ENCODE measurements at places on chromosomes 3 and 15.

- no peak for DNase-seq
These were observed 8.2 kb downstream of the MAP2K1 start for GRCh38 chr15:66394915-66395314.

DNA sequence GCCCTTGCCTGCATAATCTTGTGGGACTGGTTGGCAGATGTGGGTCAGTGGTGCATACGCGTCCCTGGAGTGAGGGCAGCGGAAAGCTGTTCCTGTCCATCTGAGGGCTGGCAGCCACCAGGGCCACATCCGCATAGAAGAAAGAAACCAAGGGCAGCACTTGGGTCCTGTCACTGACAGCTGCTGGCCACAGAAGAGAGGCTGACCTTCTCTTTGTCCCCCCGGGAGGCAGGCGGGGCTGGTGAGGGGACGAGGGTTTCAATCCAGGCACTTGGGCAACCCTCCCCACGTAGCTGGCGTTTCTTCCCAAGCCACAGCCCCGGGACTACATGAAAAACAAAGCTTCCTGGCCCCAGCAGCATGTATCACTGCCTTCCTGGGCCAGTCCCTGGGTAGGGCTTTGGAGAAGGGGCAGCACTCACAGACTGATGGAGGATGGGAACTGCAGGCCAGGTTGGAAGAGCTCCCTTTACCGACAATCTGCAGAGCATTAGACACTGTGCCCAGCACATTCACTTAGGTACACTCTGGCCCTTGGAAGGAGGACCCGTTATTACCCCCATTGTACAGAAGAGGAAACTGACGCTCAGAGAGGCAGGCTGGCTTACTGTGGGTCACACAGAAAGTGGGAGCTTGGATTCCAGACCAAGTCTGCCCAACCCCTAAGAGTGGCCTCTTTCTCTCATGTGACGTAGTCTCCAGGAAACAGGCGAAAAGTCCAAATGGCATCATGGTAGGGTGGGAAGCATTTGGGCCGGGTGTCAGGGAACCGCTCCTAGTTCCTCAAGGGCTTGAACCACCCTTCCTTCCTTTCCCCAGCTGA, 78.8 kb upstream of the SLC6A6 start:
- DNase-seq = no peak

GRCh38 chr3:141505166-141505565, 18.3 kb downstream of the RASA2 start:
- no peak for DNase-seq

- no peak for DNase-seq
These were observed 27.8 kb upstream of the IGDCC4 start for GRCh38 chr15:65450556-65450955.

- DNase-seq = no peak
These were observed 313.3 kb downstream of the KBTBD8 start for GRCh38 chr3:67311440-67311839.

GRCh38 chr3:141275032-141275422, 43.4 kb downstream of the PXYLP1 start:
- no peak for DNase-seq

DNA sequence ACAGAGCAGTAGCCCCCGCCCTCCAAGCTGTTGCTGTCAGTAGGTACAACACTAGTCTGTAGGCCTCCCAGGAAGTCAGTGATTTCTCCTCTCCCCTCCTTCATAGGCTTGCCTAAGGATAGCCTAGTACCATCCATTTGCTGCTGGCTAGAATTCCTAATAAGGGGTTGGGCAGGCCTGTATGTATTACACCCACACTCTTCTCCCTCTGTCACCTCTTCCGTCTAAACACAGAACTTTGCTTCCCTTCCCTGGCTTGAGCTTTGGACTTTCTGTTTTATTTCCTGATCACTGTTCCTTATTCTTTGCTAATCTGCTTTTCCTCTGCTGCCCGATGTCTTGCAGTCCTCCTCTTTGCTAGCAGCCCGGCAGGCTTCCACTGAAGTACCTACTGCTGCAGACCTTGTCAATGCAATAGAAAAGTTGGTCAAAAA, 93.4 kb upstream of the UMPS start:
- no peak for DNase-seq

DNA sequence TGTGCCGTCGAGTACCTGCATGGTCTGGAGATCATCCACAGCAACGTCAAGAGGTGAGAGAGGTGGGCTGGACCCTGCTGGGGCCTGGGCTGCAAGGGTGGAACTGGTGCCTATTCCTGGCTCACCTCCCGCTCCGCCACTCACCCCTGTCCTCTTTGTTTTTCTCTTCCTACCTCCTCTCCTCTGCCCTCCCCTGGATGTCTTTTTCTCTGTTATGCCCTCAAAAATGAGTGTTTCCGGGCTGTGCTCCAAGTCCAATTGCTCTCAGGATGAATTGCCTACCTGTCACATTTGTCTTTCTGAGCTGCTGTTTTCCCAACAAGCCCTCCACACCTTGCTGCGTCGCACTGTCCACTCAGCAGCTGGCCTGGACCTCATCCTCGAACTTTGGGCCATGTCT, 28.5 kb upstream of the TATDN2 start:
- DNase-seq = no peak

GRCh38 chr3:88616413-88616812, 466.7 kb downstream of the C3orf38 start:
- no peak for DNase-seq

DNA sequence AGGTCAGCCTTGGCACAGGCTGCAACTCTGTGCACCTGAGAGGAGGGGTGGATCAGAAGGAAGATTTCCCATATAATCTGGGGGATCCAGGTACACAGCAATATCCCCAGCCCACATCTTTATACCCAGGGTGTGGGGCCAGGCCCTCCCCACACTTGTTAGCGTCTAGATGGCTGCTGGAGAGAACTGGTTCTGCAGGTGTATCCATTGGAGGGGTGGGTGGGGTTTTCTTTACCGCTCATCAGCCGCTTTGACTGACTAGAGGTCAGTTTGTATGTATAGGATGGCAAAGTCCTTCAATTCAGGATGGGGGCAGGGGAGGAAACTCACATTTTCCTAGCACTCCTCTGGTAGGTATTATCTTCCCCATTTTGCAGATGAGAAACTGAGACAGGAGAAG, 92.5 kb downstream of the IL20RB start:
- no peak for DNase-seq

GRCh38 chr15:97319291-97319690, 641.2 kb upstream of the ARRDC4 start:
- DNase-seq = no peak

DNA sequence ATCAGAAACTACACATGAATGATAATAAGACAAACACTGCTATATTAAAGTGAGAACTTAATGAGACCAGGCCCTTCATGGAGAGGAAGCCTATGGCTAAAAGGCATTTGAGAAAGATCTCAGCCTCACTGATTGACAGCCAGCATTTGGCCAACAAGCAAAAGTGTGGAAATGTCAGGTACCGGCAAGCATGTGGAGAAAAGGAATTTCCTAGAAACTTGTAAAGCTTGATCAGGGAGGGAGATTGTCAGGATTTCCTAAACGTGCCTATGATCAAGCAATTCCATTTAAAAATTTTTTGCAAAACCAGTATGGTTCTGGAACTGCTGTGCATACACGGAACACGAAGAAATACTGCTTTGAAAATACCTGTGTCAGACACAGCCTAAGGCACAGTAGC, 220.3 kb upstream of the ATP10A start:
- DNase-seq = no peak

DNA sequence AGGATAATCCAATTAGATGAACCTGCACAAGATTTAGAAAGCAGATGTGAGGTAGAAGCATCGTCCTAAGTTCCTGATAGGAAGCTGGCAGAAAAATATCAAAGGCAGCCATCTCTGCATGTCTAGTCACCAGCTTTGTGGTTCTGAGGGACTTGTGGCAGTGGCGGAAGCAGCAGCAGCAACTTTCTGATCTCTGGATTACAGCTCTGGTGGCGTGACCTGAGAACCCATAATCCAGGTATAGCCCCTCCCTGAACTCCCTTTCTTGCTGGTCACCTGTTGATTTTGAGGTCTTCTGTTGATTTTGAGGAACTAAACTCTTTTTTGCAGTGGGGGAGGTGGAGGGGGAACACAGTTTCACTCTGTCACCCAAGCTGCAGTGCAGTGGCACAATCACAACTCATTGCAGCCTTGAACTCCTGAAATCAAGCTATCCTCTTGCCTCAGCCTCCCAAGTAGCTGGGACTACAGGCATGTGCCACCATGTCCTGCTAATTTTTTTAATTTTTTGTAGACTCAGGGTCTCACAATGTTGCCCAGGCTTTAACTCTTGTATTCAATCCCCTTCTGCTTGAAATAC, 7.9 kb downstream of the FSIP1 start:
- DNase-seq = no peak

DNA sequence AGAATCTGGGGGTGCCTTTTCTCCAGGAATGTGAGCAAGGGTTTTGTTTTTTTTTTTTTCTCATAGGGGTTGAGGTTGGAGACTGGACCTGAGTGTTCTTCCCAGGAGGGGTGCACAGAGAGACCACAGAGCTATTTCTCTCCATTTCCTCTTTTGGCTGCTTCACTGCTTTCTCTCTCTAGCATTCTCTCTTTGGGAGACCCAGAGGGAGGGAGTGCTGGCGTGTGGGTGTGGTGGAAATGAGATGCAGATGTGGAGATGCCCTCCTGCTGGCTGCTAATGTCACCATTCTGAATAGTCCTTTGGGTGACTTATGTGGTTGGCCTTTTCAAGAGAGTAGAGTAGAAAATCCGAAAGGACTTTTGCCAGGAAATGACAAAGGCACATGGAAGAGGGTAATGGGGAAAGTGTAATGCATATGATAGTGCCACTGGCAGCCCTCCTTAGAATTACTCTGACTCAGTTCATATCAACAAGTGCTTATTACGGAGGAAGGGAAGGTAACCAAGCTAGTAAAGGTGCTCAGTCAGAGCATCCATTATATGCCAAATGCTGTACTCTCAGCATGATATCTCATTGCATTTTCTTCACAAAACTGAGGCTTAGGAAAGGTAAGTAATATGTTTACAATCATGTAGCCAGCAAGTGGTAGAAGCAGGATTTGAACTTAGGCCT, 1.9 kb downstream of the SYN2 start:
- DNase-seq = no peak

DNA sequence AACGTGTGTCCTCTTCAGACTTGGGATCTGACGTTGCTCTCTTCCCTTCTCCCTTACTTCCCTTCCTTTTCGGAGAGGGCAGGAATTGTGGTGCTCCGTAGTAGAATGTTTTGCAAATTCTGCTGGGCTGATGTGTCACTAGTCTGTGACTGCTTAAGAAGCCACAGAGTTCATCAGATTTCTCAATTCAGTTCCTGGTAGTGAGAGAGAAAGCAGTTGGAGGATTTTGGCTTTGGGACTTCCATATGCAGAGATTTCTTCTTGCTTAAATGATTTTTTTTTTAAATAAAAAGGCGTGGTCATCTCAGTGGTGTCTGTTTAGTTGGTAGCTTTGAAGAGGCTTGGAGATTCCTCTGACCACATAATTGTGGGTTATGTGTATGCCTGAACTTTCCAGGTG, 10.1 kb downstream of the CEMIP start:
- DNase-seq = no peak

DNA sequence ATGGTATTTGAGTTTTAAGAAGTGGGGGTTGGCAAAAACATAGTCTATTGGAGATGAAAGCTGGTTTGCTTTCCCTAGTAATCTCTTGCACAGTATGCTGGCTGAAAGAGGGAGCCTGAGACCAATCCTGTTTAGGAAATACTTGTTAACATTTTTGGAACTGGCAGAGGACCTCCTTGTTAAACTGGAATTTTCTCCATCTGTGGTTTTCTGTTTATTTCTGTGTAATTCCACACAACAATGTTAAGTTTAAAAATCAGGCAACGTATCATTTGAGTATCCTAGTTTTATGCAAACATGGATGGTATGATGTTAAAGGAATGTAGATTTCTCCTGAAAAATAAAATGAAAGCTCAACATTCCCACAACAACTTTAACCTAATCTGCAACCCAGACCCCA, 536.0 kb upstream of the TBL1XR1 start:
- no peak for DNase-seq

DNA sequence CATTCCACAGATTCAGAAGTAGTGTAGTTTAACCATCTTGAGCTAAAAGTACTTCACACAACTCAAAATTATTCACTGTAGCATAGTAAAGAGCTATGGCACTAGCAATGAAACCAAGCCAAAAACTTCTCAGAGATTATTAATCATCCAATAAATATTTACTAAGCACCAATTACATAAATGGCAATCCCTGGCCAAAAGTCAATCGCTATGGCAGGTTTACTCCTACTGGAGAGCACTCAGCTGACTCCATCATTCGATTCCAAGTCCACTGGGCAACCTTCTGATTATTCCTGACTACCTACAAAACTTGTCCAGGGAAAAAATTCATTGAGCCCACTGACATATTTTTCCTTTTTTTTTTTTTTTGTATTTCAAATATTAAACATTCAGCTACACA, 23.9 kb downstream of the ATP13A3 start:
- DNase-seq = no peak

DNA sequence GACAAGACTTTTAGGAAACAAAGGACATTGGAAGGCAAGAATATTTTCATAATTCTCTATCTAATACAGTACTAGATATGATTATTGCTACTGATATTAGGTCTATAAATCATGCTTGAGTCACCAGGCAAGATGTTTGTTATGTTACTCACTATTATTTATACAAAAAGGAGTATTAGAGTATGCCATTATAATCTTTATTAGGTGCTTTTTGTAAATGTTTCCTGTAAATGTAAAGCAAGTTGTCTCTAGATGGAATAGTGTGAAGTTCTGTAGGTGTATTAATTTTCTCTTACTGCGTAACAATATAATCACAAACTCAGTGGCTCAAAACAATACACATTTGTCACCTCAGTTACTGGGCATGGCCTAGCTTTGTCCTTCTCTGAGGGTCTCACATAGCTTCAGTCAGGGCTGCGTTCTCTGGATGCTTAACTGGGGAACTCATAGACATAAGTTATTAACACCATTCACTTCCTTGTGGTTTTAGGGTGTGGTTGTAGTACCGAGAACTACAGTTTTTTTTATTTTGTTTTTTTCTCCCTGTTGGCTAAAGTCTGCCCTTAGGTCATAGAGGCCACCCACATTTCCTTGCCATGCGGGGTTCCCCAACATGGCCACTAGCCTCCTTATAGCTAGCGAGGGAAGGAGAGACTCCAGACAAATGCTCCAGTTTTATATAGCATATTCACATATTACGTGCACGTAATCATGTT, 20.3 kb upstream of the MAP3K13 start:
- DNase-seq = peak; percentile 31

- no peak for DNase-seq
These were observed 30.6 kb downstream of the PLCH1 start for GRCh38 chr3:155714295-155714718.
